ENCODE measurements at places on chromosomes 4 and X.

- no peak for ATAC-seq
Observed at GRCh38 chr4:181416966-181417365, 826.2 kb upstream of the TENM3 start.

DNA sequence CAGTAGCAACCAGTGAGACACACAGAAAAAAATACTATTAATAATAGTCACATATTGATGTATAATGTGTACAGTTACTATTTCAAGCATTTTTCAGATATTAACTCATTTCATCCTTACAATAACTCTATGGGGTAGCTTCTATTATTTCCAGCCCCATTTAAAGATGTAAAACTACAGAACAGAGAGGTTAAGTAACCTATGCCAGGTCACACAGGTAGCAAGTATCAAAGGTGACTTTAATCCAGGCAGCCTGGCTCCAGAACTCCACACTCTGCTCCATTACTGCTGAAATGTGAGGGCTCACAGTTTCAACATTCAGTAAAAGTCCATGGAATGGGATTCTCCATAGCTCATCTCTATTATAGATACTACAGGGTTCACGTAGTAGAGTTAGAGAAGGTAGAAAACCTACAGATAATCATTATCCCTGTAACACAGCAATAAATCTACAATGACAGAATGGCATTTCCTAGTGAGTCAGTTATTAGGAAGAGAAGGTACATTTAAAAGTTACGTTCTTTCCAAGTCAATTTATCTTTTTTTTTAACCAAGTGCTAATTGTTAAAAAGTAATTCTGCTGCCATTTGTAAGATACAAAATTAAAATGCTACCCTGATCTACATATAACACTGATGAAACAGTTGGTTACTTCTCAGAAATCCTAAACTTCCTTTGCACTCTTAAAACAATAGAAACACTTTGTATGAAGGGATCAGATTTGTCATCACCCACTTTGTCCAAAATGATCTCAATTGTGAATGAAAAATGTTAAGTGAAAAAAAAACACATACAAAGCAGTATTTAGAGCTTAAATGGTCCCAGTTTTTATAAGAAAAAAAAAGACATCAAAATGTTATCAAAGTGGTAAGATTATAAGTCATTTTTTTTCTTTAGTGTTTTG is 18.7 kb downstream of the RELL1 start:
- ATAC-seq = no peak

DNA sequence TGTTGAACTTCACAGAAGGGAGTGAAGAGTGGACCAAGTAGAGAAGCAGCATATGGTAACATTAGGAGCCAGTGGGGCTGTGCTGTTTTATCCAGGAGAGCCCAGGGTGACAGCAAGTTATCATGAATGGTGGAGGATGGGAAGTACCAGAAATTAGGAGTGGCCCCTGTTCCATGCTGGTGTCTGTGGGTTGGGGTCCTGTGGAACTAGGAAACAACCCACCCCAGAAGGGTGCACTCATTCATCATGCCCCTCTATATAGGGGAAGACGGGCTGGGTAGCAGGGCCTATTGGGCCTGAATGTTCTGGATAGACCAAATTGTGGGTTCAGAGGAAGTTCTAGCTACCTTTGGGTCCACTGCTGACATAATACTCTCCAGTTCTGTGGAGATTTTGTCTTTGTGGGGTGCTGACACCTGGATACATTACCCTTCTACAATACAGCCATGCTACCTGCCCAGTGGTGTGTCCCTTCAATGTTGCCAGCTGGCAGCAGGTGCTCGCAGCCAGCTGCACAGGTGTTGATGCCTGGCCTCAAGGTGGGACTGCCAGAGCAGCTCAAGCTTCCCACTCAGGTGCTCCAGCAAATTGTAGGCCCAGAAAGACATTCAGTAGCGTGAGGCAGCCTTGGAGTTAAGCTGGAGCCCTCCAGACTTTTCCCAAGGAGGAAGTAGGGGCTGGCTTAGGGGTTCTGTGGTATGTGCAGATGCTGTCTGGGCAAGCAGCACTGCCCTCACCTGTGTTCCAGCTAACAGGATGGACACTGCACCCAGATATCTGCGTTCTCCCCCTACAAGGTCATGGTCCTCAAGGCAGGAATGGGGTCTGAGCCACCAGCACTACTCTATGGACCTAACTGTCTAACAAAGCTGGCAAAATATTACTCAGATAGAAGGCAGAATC is 106.5 kb downstream of the NHSL2 start:
- no peak for ATAC-seq

DNA sequence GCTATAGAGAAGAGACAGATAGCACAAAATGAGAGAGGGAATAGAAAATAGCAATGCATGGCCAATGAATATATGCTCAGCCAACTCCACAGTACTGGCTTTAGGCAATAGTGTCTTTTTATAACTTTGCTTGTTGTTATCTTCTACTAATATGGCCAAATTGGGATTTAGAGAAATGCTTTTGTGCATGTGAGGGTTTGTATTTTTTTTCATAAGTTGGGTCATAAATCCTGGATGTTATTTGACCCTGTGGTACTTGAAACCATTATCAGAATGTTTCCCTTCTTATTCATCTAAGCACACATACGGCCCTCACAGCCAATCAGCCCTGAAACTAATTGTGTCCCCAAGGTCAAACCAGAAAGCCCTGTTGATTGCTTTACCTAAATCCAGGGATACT is 35.2 kb upstream of the LPAR4 start:
- ATAC-seq = no peak

DNA sequence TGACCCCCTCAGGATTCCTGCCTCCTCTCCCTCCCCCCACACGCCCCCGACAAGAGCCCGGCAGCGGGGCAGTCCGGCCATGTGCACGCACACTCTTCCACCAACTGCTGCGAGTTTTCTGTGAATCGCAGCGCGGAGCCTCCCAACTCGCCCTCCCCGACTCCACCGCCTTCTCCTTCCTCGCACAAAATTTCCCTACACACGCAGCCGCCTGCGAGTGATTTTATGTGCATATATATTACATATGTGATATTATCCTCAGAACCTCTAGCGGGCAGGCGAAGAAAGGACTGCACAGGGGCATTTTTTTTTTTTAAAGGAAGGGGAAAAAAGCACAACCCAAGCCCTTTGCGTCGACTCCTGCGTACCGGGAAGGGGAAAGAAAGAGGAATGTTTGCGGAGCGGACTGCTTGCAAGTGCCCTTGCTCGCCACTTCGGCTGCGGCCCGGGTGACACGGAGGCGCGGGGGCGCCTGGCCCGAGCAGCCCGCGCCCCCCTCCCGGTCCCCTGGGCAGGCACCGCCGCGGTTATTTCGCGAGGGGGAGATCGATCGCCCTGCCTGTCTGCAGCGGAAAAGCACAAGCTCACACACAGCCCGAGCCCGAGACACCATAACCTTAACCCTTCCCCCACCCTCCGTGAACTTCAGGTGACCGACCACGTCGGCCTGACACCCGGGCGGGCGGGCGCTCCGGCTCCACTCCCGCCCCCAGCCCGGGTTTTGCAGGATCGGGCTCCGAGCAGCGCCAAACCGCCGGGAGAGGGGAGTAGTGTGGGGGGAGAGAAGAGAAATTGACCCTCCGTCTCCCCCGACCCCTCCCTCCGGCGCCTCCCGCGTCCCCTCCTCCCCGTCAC is 2.3 kb downstream of the ZNF827 start:
- peak; percentile 52 for ATAC-seq

GRCh38 chr4:120215350-120215749 is 148.7 kb upstream of the MAD2L1 start:
- no peak for ATAC-seq

DNA sequence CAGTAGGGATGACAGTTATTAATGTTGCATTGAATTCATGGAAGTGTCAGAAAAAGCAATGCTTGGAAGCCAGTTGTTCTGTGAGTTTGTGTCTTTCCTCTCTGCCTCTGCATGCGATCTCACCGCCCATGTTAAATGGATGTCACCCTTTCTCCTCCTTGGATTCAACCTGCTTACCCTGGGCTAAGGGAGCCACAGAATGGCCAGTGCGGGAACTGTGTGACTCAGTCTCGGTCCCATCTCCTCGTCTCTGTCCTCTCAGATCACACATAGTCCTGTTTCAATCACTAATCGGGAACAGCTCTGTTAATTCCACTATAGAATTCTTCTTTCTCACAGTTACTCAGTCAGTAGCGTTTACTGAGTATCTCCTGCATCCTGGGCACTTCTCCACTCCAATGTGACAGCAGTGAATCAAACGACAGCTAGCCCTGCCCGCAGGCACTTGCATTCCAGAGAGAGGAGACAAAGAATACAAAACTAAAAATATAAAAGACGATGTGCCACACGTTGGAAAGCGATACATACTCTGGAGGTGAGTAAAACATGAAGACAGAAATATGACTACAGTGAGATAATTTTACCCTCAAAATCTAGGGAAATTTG is 53.6 kb upstream of the TLR3 start:
- no peak for ATAC-seq

GRCh38 chr4:187166886-187167512 is 443.3 kb upstream of the FAT1 start:
- ATAC-seq = no peak

DNA sequence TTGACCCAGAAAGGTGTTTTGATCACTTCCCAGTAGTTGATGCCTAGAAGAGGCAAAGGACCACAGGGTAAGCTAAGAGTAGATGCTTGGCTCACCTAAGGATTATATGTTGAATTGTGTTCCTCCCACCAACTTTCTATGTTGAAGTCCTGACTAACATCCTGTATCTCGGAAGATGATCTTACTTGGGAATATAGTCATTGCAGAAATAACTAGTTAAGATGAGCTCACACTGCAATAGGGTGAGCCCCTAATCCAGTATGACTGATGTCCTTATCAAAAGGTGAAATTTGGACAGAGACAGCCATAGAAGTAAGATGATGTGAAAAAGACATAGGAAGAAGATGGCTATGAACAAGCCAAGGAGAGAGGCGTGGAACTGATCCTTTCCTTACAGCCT is 3.3 kb upstream of the HMGB2 start:
- no peak for ATAC-seq

DNA sequence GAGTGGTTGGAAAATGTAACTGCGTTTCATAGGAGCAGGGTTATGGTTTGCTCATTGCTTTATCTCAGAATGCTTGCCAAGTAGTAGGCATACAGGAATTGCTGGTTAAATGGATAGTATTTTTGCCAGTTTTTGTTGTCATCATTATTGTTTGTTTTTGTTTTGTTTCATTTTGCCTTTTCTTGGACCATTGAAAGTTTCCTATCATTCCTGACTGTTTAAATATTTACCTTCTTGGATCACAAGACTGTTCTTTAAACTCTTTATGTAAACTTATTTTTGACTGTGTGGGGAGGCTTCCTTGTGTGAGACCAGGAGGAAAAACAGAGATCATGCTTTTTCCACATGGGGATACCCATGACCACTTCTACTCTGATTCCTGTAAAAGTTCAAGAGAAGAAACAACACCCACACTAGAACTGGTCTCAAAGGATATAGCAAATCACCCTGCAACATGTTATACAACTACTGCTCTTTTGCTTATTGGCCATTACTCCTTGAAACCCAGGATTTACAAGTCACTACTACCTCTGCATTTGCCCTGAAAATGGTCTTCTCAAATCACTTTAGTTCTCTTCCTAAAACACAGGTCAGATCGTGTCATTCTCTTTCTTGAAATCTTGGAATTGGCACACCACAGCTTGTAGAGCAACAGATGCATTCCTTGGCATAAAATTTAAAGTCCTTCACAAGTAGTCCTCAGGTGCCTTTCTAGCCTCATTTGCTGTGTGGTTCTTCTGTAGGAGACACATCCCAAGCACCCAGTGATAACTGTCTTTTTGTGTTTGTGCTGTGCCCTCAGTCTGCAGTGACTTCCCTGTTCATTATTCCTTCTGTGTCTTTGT is 51.3 kb downstream of the FNIP2 start:
- ATAC-seq = no peak

- ATAC-seq = no peak
Observed at GRCh38 chr4:85952972-85953650, 406.7 kb downstream of the MAPK10 start.

DNA sequence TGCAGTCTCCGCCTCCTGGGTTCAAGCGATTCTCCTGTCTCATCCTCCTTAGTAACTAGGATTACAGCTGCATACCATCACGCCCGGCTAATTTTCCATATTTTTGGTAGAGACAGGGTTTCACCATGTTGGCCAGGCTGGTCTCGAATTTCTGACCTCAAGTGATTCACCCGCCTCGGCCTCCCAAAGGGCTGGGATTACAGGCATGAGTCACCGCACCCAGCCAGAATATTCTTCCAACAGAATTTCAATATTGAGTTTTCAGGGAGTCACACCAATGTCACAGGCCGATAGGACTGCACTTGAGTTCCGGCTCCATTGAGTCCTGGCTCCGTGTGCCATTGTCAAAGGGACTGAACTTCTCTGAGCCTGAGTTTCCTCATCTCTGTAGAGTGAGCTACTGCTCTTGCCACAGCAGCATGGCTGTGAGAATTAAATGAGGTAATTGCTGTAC is 82.9 kb downstream of the CLCN4 start:
- peak; percentile 38 for ATAC-seq

- ATAC-seq = no peak
Observed at GRCh38 chrX:40950546-40950945, 134.7 kb upstream of the USP9X start.

- ATAC-seq = no peak
Observed at GRCh38 chr4:88859191-88859812, 161.7 kb upstream of the NAP1L5 start.

GRCh38 chrX:134821901-134822300 is 163.6 kb upstream of the PLAC1 start:
- no peak for ATAC-seq

GRCh38 chr4:64330143-64330542 is 79.1 kb downstream of the TECRL start:
- ATAC-seq = no peak

GRCh38 chr4:59612235-59612634 is 1587.9 kb upstream of the ADGRL3 start:
- ATAC-seq = no peak

GRCh38 chrX:120251471-120252011 is 929 bp downstream of the ZBTB33 start:
- ATAC-seq = no peak

DNA sequence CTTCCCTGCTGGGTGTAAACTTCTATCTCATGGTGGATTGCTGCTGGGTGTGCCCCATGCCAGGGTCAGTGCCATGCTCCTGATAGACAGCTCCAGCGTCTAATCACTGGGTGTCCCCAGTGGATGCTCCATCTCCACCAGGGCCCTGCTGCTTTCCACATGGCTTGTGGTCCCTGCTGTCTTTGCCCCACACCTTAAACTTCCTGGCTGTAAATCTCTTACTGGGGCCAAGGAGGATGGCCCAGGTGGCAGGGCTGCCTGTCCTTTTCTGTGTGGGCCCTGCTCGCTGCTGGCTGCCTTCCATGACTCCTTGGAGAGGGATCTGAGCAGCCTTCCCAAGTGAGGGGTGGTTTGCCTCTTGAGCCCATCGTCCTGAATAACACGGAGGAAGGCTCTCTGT is 51.8 kb downstream of the RGS12 start:
- ATAC-seq = no peak

DNA sequence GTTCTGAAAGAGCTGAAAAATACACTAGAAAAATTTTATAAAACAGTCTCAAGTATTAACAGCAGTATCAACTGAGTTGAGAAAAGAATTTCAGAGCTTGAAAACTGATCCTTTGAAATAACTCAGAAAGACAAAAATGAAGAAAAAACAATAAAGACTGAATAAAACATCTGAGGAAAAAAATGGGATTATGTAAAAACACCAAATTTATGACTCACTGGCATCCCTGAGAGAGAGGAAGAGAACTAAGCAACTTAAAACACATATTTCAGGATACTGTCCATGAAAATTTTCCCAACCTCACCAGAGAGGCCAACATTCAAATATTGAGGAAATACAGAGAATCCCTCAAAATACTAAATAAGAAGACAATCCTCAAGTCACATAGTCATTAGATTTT is 22.9 kb downstream of the PABPC4L start:
- ATAC-seq = no peak

- ATAC-seq = no peak
Observed at GRCh38 chr4:125649452-125649851, 334.7 kb downstream of the FAT4 start.

- ATAC-seq = no peak
Observed at GRCh38 chr4:13704035-13704434, 76.5 kb upstream of the BOD1L1 start.

Measured in gastroesophageal sphincter (tissue), 4 donors.